CD4-positive, alpha-beta T cell treated with Interleukin-2 at 100 ng/mL for 4 hours (primary cell): ENCODE measurements at places on chromosomes 7 and 10.

- no peak for DNase-seq
These were observed 57.8 kb downstream of the ANKMY2 start for GRCh38 chr7:16587790-16588189.

DNA sequence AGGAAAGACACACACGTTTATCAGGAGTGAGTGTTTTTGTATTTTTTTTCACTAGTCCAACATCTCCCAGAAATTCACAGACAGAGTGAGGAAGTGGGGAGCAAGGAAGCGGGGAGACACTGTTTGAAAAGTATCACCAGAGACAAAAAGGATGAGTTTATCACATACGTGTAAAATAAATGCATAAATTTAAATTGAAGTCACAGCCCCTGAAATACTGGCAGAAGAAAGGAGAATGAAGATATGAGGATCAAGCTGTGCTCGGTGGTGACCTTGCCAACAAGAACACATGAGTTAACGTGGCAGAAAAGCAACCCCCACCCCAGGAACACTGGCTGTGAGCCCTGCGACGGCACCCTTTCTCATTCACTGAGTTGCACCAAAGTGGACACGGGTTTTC is 317.2 kb upstream of the AOAH start:
- DNase-seq, result no peak

DNA sequence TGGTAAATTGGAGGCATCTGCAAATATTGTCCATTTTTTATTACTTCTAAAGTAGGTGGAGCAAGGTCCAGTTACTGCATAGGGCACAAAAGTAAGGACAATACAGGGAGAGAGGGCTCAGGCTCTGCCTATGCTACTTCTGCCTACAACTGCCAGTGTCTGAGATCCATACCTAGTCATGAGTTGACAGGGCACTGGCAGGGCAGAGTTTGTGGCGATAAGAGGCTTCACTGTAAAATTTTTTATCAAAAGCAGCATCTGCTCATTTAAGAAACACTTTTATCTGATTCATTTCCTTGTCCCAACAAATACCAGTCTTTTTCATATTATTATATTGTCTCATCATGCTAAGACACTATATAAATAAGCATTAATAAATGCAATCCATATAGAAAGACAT is 178.0 kb downstream of the LRRN3 start:
- no peak for DNase-seq

DNA sequence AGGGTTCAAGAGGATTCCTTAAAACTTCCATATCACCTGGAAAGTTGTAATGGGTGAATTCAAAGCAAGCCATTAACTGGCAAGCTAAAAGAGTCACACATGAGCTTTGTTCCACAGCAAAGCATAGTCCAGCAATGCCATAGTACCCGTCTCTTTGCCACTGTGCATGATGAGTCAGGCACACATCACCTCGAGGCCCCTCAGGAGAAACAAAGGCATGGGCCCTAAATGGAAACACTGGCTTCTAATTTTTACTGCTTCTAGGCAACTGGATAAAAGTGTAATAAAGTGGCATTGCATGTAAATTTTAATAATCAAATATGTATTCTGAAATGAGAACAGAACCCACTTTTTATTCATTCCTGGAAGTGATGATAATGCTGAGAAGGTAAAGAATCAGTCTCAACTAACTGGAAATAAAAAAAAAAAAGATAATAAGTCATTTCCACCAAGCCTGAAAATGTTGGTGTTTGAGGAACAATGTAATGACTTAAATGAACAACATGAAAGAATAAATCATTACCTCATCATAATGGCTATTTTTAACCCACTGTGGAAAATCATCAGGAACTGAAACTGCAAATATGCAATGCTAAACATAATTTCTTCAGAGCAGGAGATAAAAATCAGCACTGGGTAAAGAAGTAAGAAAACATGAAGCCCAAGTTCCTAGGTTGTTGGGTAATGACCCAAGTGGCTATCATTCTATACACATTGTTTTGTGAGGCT is 104.9 kb downstream of the CDK6 start:
- no peak for DNase-seq

GRCh38 chr10:34134602-34135001 is 680.5 kb downstream of the PARD3 start:
- no peak for DNase-seq

GRCh38 chr10:68175949-68176348 is 56.0 kb downstream of the ATOH7 start:
- no peak for DNase-seq

- no peak for DNase-seq
These were observed 91.5 kb downstream of the SEMA3D start for GRCh38 chr7:85095366-85095765.

- no peak for DNase-seq
These were observed 75.0 kb downstream of the GPR141 start for GRCh38 chr7:37758501-37759045.

DNA sequence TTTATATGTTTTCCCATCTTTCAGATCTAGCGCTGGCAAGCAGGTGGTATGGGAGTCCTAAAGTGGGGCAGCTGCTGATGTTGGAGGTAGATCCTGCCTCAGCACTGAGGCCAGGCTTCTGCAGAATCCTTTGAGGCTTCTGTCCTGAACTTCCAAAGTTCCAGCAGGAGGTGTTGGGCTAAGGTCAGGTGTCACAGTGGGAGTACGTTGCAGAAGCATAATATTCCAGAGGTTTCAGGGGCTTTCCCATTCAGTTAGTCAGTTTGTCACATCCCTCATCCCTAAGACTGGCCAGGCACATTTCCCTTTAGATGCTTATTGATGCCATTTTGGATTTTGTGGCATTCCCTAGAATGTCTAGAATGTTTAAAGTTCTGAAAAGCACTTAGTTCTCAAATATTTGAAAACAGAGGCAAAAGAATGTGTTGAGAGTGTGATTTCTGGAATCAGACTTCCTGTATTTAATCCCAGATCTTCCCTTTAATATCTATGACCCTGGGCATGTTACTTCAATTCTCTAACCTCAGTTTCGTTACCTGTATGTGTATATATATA is 319.1 kb upstream of the PHYHIPL start:
- DNase-seq, result no peak

DNA sequence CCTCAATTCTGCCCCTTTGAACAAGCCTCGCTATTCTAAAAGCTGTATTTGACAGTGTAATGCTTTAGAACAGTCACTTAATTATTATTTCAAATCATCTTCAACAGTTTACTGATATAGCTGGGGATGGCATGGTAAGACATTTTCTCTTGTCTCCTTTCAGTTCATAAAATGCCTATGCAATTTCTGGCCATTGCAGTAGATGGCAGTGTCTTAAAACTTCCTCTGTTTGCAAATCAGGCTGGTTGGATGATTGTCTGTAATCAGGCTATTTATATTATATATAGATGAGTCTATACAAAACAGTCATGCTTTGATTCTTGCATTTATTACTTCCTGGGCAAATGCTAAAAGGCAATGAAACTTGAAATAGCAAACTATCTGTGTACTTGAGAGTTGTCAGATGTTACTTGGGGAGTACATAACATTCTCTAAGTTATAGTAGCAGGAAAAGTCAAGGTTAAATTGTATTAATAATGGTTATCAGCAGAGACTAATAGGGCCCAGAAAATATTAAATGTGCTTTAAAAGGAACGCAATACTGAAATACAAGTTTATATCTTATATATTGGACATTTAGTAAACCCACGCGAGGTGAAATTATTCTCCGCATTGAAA is 55.5 kb upstream of the LHFPL3 start:
- DNase-seq, result no peak

DNA sequence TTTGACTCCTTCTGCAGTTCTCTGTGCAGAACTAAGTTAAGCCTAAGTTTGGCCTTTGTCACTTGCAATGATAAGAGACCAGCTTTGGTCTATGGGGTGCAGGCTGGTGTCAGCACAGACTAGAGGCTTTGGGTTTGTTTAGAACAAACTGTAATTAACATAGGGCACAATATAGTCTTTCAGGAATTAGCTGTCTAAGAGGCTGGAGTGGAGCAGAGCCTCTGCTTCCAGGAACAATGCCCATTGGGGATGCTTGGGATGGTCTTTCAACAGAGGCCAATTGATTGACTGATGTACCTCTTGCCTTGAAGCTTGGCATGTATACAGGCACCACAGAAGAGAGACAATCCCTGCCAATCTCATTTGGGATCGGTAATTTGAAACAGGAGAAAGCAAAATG is 4.7 kb downstream of the SUFU start:
- no peak for DNase-seq

DNA sequence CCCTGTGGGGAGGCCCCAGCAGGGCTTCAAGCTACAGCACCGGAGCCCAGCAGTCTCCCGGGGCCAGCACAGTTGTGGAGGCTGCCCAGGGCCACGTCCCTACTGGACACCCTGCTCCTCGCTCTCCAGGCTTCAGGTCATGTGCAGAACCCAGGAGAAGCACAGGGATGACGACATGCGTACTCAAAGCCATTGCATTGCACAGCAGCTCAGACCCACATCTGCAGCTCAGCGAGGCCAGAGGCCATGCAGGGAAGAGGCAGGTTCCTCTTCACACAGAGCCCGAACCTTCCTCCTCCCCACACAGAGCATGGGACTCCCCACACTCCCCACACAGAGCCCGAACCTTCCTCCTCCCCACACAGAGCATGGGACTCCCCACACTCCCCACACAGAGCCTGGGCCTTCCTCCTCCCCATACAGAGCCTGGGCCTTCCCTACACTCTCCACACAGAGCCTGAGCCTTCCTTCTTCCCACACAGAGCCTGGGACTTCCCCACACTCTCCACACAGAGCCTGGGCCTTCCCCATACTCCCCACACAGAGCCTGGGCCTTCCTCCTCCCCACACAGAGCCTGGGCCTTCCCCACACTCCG is 12.3 kb downstream of the CFAP46 start:
- no peak for DNase-seq

DNA sequence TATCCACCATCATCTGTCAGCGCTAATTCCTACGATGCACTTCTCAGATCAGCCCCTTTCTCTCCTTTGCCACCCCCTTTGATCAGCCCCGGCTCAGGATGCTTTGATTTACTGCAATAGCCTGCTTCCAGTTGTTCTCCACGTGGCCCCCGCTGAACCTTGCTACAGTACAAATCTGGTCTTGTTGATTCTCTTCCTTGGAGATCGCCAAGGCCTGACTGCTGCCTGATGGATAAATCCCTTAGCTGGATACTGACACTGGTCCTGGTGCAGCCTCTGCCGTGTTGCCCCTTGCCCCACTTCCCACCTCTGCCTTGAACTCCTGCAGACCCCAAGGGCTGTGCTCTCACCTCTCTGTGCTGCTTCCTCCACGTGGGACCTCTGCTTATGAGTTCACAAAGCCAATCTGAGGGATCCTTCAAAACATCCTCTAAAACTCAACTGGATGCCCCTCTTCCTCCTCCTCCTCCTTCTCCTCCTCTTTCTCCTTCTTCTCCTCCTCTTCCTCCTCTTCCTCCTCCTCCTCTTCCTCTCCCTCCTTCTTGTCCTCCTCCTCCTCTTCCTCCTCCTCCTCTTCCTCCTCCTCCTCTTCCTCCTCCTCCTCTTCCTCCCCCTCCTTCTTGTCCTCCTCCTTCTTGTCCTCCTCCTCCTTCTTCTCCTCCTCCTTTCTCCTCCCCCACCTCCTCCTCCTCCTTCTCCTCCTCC is 15.3 kb downstream of the PLXNA4 start:
- DNase-seq, result no peak

- DNase-seq, result peak; percentile 41
These were observed 144.7 kb downstream of the PFKFB3 start for GRCh38 chr10:6347391-6347951.

GRCh38 chr7:98619450-98620321 is 2.6 kb downstream of the NPTX2 start:
- DNase-seq, result no peak

DNA sequence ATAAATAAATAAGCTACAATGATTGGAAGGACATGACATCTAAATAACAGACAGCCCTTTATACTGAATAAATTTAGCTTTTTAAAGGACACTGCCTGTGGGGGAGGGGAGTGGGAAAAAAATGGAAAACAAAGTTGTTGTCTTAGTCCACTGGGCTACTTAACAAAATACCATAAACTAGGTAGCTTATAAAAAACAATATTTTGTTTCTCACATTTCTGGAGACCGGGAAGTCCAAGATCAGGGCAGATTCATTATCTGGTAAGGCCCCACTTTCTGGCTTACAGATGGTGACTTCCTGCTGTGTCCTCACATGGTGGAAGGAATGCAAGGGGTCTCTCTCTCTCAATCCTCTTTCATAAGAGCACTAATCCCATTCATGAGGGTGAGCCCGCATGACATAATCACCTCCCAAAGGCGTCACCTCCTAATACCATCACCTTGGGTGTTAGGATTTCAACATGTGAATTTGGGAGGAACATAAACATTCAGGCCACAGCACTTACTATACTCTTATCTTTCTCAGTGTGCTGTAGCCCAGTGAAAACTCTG is 43.0 kb downstream of the DNAJC12 start:
- no peak for DNase-seq

DNA sequence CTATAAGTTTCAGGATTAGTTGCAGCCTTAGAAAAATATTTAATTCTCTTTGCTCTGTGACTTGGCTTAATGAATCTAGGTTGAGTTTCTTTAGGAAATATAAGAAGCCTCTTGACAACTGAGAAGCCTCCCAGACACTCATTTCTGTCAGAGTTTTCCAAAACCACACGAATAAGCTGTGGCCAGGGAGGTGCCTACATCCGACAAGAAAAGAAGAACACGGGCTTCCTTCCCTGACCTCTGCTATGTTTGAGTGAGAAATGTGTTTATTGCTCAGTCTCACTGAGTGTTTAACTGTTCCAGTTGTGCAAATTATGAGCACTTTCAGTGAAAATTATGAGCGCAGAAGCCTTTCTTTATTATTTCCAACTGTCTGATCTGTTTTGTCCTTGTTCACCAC is 105.0 kb downstream of the TRIL start:
- DNase-seq, result no peak

DNA sequence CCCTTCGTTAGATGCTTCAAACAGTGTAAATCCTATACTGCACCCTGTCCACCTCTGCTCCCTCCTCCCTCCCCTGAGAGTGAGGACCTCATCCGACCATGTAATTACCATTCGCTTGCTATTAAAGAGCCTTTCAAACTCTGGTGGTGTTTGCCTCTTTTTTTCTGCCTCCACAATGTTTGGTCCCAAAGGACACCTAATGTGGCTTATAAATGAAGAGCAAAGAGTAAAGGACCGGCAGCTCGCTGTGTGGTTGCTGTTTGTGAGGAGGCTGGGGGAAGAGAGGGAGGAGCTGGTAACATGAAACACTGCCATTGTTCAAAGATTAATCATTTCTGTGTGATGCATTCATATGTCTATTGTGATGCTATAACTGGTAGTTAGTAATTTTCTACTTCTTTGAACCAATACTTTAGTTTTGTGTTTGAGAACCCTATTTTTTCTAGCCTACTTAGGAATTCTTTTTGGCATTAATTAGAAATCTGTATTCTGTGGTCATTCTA is 27.9 kb downstream of the MTURN start:
- no peak for DNase-seq

- DNase-seq, result no peak
These were observed 17.6 kb downstream of the PDSS1 start for GRCh38 chr10:26715137-26715487.
